ENCODE measurements at places on chromosomes 4 and X.

DNA sequence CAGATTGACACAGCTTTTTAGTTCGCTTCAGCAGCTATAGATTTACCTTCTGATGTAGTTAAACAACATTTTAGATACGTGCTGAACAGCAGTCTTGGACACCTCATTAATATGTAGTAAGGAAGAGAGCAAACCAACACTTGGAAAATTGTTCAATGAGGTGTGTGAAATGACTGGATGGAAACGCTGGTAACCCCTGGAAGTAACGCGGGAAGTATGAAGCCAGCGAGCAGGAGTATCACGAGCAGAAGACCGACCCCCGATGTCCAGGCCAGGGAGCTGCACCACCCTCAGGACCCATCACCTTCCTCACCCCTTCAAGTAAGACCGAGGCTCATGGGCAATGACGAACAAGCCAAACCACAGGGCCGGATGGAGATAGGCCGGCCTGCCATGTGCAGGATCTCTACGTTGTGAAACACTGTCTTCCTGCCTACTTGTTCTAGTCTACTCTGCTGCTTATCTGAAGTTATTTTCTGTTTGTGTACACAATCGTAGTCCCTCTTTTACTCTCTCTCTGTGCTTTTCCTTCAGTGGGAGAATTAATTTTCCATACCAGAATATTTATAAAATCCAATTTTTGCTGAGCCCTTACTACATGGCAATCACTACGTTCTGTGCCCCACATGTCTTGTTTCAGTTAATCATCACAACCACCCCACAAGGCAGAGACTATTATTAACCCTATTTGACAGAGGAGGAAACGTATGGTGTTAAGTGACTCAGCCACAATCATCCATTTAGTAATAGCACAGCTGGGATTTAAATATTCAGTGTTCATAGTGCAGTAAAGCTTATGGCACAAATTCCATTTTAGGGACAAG, 221.7 kb downstream of the APBB2 start:
- no peak for DNase-seq

DNA sequence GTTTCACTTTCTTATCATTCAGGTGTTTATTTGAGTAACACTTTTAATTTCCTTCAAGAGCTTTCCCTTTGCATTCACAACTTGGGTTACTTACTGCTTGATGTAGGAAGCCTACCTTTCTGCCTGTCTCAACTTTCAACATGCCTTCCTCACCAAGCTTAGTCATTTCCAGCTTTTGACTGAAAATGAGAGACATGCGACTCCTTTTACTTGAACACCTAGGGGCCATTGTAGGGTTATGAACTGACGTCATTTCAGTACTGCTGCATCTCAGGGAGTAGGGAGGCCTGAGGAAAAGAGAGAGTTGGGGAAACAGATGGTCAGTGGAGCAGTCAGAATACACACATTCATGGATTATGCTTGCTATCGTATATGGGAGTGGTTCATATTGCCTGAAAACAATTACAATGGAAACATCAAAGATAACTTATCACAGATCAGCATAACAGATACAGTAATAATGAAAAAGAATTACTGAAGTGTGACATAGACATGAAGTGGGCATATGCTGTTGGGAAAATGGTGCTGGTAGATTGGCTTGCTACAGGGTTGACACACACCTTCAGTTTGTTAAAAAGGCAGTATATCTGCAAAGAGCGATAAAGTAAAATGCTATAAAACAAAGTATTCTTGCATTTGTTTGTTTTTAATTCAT, 25.7 kb downstream of the USP53 start:
- no peak for DNase-seq

- DNase-seq, result no peak
Measured at GRCh38 chr4:167183036-167183435, 51.3 kb downstream of the SPOCK3 start.

GRCh38 chr4:112637552-112637866, 566 bp downstream of the LARP7 start:
- no peak for DNase-seq

DNA sequence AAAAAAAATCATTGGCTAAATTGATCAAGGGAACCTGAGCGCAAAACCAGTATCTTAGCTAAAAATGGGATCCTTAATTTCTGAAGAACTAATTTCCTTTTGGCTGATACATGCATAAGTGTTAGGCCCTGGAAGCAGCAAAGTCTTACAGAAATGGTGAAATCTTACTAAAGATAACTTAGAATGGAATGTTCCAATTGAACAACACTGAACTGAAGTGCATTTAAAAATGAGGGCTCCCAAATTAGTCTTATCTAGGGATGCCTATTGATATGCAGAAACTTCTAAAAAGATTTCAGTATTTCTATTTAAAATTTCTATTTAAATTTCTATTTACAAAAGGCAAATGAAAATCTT, 120.7 kb upstream of the BANK1 start:
- DNase-seq, result no peak

- DNase-seq, result no peak
Measured at GRCh38 chrX:151754641-151755215, 20.2 kb downstream of the CNGA2 start.

GRCh38 chr4:21765810-21766407, 182.7 kb downstream of the KCNIP4 start:
- DNase-seq, result no peak

DNA sequence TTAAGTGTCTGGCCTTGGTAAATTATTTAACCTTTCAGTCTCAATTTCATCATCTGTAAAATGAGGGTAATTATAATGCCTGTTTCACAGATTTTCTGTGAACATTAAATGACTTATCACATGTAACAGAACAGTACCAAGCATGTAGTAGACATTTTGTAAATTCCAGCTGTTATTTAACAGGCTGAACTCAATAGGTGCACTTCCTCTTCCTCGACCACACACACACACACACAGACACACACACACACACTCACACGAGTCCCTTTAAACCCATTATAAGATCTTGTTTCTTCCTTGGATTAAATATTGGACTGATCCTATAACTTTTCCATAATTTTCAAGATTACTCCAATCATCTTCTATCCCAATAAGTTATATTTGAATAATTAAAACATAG, 53.4 kb upstream of the COL25A1 start:
- DNase-seq, result no peak
